ENCODE measurements at places on chromosomes 7 and 10.

GRCh38 chr10:7370511-7370910 is 40.3 kb downstream of the SFMBT2 start:
- no peak for DNase-seq

DNA sequence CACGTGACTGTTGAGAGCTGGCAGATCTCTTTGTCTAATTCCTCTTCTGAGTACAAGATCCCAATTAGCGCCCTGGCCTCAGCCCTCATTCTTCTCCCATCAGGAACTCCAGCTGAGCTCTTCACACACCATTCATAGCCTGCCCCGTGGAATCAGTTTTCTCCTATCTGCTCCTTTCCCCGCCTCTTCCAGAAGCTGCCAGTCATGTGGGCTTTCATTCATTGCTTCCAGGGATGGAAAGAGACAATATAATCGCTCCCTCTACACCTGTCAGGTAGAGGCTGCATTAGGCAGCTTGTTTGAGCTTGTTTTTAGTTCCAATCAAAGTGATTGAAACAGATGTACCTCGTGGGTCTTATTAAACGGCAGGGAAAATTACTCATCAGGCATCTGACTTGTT is 515.8 kb downstream of the TYW1 start:
- no peak for DNase-seq

DNA sequence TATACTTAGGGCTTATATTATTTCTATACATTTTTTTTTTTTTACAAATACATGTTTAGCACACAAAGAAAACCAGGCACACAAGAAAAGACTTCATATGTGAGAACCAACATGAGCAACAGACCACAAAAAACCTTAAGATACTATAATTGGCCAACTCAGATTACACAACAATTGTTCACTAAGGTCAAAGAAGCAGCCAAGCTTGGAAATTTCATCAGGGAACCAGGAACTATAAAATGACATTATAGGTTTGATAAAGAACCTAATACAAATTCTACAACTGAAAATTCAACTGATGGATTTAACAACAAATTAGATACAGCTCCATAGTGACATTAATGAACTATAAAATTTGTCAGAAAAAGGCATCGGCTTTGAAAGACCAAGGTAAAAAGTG is 4.4 kb upstream of the LUC7L2 start:
- no peak for DNase-seq

- no peak for DNase-seq
Measured at GRCh38 chr7:83014546-83014945, 148.1 kb downstream of the PCLO start.

DNA sequence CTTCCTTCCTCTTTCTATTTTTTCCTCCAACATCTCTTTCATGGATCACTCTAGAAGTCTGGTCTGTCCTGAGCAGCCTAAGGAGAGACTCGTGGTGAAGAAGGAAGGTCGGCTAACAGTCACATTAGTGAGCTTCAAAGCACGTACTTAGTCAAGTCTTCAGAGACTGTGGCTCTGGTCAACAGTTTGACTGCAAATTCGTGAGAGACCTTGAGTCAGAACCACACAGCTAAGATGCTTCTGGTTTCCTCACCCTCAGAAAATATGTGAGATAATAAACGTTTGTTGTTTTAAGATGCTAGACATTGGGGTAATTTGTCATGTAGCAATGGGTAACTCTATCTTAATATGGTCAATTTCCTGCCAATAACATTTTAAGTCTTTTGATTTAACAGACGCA is 126.2 kb upstream of the LRRN3 start:
- DNase-seq, result no peak

GRCh38 chr7:129257168-129257567 is 32.3 kb downstream of the AHCYL2 start:
- DNase-seq, result no peak

GRCh38 chr7:19294619-19295018 is 149.4 kb upstream of the FERD3L start:
- no peak for DNase-seq

GRCh38 chr7:117014673-117015133 is 61.4 kb downstream of the ST7 start:
- no peak for DNase-seq

All from activated CD8-positive, alpha-beta memory T cell treated with anti-CD3 and anti-CD28 coated beads for 4 hours (primary cell).